ENCODE measurements at places on chromosomes 6 and 20. TPM values are rescaled to one million over a fixed set of nuclear protein-coding genes. Genes with fewer than 3 reads are reported as not detected.

The LINC00237 gene
- not detected for polyA plus RNA-seq

GRCh38 chr20:13857961-13858360 is 73.1 kb downstream of the NDUFAF5 start:
- H3K4me1 ChIP-seq = no peaks in the 10 kb centered on the region
- no peaks in the 10 kb centered on the region for H3K27me3 ChIP-seq
- H3K27ac ChIP-seq = no peak overlapping the region
- no peak for DNase-seq
- H3K36me3 ChIP-seq = no peaks in the 10 kb centered on the region

The PRKN gene
- polyA plus RNA-seq = 2.3 TPM

The TSBP1 gene
- polyA plus RNA-seq = not detected

DNA sequence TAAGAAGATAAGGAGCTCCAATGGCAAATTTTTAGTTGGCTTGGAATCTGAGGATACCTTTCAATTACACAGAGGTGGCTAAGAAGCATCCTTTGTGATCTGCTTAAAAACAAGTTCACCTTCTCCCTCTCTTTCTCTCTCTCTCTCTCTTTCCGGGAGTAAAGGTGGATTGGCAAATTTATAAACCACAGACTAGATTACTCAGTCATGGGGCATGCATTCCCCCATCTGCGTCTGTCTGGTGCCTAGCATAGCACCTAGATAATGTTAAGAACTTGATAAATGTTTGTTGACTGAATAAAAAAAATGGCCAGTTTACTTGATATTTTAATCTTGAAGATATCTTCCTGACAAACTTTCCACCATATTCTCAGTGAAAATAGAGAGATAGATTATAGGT is 312.3 kb downstream of the CDC5L start:
- H3K4me1 ChIP-seq = no peaks in the 10 kb centered on the region
- H3K4me3 ChIP-seq = no peak overlapping the region
- H3K36me3 ChIP-seq = no peaks in the 10 kb centered on the region
- H3K27ac ChIP-seq = no peak overlapping the region
- no peaks in the 10 kb centered on the region for H3K27me3 ChIP-seq

All from small intestine (tissue), 16 donors.